Progenitor cell of endocrine pancreas (in vitro differentiated cells): ENCODE measurements at places on chromosomes 12 and 14. TPM values are rescaled to one million over a fixed set of nuclear protein-coding genes. Genes with fewer than 3 reads are reported as not detected.

Gene TAS2R8
- 0.24 TPM in 1 of 2 replicates, not detected in the other for total RNA-seq

Gene TPH2
- total RNA-seq = not detected in 2 replicates

Gene ASB2
- not detected in 2 replicates for total RNA-seq

DNA sequence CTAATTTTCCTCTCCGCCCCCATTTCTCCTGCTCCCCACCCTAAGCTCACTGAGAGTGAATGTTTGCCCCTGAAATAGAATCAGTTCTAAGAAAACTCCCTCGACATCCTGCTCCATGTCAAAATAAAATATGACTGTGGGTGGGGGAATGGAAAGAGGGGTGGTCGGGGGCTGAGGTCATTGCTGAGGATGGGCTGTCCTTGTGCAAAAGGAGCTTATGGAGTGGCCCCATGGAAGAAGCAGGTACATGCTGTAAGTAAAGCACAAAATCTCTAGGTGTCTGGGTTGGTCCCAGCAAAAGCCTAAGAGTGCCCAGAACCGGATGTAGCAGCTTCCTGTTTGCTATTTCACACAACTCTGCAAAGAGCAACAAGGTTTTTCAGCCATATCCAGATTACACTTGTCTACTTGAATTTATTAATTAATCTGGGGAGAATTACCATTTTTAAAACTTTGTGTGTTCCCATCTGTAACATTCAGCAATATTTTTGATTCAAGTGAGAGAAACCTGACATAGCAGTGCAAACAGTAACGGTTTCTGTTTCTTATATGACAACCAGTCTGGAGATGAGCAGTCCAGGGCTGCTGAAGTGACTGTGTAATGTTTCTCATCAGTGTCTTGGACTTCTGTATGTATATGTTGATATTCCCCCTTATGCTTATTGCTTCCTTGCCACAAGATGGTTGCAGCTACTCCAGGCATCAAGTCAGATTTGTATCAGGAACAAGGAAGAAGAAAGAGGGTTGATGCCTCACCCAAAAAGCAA is 40.4 kb upstream of the GZMB start:
- peaks cover 56% of the 10 kb centered on the region for H3K27me3 ChIP-seq
- H3K4me1 ChIP-seq = peaks cover 2% of the 10 kb centered on the region
- no peak overlapping the region for H3K4me3 ChIP-seq
- DNase-seq = no peak
- H3K27ac ChIP-seq = no peak overlapping the region

DNA sequence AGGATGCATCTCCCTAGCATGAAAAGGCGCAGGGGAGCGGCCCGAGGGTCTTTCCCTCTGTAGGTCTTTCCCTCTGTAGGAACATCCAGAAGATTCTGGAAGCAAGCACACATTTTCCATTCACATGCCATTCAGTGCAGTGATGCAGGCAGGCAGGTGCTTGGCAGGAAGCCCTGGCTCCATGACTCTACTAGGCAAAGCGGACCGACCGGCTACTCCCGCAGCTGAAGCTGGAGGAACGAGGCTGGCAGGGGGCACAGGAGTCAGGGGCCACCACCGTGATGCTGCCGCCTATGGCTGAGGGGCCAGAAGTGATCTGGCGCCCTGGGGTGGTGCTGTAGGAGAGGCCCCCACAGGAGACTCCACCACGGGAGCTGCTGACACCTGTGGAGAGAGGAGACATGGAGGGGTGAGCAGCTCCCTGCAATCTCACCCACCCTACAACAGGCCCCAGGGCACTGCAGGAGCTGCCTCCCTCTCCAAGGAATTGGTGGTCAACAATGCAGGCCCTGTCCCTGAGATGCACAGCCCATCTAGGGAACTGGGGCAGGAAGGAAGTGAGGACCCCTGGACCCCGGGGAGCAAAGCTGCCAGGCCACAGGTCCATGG is 6.5 kb downstream of the KRT85 start:
- no peak overlapping the region for H3K27ac ChIP-seq
- H3K36me3 ChIP-seq = no peaks in the 10 kb centered on the region
- H3K4me1 ChIP-seq = no peaks in the 10 kb centered on the region
- H3K4me3 ChIP-seq = no peak overlapping the region
- no peak for DNase-seq

DNA sequence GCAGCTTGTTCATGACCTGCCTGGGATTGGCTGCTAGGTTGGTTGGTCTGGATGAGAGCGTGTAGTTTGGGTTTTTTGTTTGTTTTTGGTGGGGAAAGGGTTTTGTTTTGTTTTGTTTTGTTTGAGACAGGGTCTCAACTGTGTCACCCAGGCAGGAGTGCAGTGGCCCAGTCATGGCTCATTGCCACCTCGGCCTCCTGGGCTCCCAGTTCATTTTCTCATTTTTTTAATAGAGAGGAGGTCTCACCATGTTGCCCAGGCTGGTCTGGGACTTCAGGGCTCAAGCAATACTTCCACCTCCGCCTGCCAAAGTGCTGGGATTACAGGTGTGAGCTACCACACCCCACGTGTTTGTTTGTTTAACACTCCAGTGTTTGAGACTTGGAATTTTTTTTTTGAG is 3.8 kb downstream of the DYNC1H1 start:
- H3K4me1 ChIP-seq = peaks cover 23% of the 10 kb centered on the region
- no peaks in the 10 kb centered on the region for H3K27me3 ChIP-seq
- DNase-seq = no peak
- H3K36me3 ChIP-seq = peaks cover 3% of the 10 kb centered on the region
- no peak overlapping the region for H3K4me3 ChIP-seq
